Activated T-helper 1 cell treated with Interleukin-2 at 50 U/mL for 16 hours (primary cell): ENCODE measurements at places on chromosomes 2 and 18.

GRCh38 chr2:11750917-11751316 is 4.5 kb downstream of the LPIN1 start:
- DNase-seq: no peak

- DNase-seq: no peak
These were observed 58.9 kb downstream of the TRPM8 start for GRCh38 chr2:233976087-233976486.

DNA sequence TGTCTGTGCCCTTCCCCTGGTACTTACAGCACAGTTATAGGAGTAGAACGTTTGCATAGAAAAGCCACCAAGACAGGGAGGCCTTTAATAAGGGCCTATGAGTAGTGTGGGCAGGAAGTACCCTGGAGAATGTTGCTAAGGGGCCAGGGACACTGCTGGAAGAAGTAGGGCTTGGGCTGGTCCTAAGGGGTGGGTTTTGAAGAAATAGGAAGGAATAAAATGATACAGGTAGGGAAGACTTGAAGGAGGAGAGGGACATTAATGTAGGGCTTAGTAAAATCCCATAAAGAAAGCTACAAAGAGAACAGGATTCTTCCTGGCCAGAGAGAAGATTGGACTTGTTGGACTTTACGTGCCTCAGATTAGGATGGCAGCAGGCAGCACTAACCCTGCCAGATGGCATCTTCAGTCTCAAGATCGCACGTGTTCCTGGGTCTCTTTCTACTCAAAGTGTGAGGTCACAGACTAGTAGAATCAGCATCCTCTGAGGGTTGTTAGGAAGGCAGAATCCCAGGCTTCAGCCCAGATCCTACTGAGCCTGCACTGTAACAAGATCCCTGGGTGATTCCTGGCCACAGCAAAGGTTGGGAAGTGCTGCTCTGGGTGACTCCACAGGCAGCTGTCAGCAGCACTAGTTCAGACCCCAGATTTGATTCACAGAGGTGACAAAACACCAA is 39.2 kb downstream of the EPAS1 start:
- no peak for DNase-seq

- DNase-seq: no peak
These were observed 651.3 kb downstream of the NYAP2 start for GRCh38 chr2:226050822-226051221.

DNA sequence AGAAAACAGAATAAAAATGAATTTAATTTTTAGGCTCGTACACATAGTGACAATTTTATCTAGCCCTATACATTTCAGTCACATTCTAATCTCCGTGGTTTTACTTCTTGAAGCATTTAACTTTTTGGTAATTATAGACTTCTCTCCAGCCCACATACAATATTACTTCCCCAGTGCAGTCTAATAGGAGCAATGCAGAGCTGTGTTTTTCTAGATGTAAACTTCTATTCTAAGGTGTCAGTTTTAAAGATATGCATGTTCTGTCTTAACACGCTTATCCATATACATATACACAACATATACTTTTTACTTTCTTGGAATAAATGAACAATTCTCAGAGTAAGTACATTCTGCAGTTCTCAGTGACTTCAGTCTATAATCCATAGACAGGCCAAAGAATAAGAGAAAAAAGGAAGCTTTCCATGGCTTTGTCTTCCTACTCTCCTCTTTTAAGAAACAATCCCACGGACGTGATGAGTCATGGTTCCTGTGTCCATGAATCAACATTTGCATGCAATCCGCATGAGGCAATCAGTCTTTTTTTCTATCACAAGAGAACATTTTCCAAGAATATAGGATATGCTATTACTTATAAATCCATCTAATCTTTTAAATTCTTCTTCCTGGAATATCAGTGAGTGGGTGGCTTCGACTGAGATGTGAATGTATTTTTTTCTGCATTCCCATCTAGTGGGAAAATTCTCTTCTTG is 42.8 kb downstream of the CCDC102B start:
- DNase-seq: no peak

DNA sequence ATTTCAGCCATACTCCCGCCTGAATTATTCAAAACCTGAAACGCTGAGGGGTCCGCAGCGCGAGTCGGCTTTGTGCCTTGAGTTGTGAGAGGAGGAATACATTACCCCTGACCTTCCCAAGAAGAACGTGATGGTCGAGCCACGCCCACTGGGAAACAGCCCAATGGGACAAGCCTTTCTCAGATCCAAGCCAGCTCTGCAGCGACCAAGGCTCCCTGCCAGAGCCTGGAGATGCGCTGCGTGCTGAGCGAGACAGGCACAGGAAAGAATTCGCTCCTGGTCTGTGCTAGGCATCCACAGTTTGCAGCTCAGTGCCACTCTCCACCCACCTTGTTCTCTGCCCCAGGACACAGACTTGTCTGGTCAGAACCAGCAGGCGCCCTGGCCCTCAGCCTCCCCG is 74.1 kb upstream of the GLI2 start:
- DNase-seq: no peak

DNA sequence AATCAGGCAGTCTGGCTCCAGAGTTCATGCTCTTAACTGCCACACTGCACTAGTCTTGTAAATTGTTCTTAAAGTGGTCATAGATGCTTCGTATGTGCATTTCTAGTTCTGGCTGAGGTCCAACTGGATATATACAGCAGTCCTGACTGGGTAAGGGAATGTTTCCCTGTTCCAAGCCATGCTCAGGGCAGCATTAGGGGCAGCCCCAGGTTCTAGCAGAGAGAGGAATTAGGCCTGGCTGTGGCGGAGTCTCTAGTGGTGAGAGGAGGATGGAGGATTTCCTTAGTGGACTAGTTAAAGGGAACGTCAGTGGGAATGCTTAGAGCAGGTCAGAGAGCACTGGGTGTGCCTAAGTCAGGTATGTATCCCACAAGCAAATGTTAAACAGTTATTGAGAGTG is 28.0 kb downstream of the UBE2E3 start:
- DNase-seq: no peak

GRCh38 chr2:39902103-39902502 is 123.0 kb upstream of the THUMPD2 start:
- no peak for DNase-seq

GRCh38 chr2:72144274-72144631 is 3.4 kb downstream of the CYP26B1 start:
- no peak for DNase-seq

DNA sequence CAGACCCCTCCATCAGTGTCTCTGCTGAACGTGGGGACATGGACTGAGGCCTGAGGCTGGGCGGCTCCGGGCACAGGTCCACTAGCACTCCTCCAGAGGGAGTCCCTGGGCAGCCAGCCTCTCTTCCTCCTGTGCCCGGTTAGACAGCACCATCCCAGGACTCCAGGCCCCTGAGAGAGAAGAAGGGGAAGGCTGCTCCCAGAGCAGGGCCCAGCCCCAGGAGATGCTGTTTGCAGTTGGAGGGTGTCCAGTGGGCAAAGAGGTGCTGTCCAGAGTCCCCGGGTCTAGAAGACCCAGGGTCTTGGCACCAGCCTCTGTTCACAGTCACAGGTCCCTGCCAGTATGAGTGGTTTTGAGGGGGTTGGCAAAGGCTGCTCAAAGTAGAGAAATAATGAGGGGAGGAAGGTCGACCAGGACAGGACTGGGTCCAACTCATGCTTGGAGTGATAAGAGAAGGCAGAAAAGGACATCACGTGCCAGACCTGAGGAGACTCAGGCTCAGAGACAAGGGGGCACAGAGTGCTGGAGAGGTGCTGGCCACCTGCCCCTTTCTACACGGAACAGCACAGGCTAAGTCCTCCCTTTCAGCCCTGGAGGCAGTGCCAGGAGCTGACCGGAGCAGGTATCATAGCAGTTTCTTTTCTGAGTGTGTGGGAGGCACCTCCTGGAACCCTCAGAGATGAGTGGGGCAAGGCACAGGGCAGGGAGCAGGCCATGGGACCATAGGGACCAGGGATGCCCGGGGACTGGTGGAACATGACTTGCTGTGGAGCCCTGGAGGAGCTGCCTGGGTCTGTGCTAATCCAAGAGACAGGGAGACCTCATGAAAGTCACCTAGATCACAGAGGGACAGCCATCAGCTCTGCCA is 21.1 kb downstream of the CRACDL start:
- no peak for DNase-seq

DNA sequence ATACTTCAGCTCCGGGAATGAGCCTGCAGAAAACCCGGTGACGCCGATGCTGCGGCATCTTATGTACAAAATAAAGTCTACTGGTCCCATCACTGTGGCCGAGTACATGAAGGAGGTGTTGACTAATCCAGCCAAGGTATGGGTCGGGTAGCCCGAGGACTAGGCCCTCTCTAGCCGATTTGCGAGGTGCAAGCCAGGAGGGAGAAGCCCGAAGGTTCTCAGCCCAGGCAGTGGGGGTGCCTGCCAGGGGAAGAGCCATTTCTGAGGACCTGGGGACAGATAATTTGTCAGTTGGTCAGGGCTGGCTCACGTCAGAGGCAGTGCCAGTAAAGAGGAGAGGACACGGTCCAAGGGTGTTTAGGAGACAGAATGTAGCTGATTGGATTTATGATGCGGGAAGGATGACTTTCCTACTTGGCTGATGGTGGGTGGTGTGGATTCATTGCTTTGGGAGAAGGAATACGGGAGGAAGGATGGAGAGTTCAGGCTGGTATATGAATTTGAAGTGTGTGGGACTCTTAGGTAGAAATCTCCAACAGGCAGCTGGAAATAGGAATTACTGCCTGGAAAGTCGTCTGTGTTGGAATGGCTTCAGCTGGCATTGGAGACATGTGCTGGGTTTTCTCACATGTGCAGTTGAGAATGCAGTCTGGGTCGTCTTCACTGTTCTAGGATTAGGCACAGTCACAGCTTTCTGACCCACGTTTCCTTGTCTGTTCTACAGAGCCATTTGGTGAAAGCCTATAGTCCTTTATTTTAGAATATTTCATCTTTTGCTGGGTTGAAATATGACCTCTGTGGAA is 874 bp downstream of the NDUFAF7 start:
- DNase-seq: no peak

DNA sequence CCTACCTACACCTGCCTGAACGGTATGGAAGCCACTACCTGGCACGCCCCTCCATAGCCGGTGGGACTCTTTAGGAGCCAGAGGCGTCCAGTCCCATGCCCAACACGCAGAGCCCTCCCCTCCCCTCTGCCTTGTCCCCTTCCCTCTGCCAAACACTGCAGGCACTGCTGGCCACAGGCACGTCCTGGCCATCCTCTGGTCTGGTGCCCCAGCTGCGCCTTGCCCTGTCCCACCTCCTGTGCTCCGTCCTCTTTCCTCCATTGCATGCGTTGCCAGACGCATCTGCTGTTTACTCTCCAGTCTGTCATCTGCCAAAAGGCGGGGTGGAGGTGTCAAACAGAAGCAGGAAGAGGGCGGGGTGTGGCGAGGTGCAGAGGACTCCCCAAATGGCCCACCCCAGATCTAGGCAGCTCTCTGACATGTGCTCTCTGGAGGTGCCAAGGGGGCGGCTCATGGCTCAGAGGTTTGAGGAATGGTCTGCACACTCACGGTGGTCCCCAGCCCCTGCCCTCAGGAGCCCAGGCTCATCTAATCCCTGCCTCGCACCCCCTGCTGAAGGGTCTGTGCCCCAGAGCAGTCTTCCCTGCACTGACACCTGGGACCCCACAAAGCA is 45.1 kb downstream of the HS6ST1 start:
- DNase-seq: no peak

DNA sequence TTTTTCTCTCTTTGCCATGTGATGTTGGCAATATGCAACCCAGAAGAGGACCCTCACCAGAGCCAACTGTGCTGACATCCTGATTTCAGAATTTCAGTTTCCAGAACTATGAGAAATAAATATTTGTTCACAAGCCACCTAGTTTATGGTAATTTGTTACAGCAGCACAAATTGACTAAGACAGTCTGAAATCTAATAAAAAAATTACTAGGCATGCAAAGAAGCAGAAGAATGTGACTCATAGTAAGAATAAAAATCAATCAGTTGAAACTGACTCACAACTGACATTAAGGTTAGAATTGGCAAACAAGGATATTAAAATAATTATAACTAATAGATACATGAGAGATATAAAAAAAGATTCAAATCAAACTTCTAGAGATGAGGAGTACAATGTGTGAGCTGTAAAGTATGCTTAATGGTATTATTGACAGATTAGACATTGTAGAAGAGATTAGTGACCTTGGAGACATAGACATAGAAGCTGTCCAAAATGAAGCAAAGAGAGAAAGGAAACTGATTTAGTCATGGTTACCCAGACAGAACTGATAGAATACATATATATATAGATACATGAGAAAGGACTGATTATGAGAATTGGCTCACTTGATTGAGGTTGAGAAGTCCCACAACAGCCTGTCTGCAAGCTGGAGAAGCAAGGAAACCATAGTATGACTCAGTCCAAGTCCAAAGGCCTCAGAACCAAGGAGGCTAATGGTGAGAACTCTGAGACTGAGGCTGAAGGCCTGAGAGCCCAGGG is 27.8 kb upstream of the TTC39C start:
- DNase-seq: no peak

DNA sequence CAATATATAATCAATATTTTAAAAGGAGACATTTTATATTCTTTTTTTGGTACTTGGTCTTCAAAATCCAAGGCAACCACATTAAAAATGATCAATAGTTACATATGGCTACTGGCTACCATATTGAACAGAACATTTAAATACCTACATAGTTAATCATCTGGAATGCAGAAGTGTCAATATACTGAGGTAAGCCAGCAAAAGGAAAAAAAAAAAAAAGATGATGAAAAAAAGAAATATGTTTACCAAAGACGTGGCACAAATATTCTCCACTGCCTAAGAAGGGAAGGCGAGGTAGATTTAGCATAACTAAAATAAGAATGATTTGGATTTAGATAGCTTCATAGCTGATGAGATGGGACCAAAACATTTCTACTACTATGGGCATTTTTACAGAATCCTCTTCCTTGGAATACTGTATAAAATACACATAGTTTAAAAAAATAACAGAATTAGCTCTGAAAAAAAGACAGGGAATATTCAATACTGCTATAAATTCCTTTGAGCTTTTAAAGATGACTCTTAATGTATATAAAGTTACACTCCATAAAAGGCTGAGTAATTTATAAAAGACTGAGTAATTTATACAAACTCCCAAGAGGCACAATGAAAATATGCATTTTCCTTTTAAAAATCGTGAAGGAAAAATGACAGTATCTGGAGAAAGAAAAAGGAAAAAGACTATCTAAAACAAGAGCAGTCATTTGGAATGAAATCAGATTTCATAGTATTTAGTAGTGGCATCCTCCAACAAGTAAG is 63.5 kb downstream of the CDH2 start:
- no peak for DNase-seq

GRCh38 chr2:120348134-120348736 is 2.3 kb downstream of the INHBB start:
- DNase-seq: no peak
